ENCODE measurements at places on chromosomes 1 and 21.

DNA sequence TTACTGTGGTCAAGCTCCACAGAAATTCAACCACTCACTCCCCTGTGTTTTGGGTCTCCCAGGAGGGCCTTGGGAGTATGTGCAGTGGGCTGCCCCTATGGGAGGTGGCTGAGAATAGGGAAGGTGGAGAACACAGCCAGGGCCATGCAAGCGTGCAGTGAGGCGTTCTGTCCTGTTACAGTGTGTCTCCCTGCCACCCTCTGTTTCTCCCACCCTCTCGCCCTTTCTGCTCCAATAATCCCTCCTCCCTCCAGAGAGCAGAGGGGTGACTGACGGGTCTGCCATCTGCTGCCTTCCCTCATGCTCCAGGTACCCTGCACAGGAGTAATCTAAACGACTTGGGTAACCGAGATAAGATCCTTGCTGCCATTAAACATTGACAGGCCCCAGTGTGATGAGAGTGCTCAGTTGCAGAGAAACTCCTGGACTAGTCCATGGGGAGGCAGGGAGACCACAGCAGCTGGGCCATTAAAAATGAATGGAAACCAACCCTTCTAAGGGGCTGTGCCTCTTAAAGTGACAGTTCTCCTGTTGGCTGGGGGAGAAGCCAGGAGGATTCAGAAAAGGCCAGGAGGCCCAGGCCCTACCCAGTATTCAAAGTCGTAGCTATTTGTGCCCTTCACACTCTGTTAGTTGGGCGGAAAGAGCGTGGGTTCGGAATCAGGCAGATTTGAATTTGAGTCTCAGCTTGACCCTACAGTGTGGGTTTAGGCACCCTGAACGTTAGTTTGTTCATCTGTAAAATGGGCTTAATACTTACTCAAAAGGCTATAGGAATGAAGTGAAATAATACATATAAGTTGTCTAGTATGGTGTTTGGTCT is 22.4 kb upstream of the BTG2 start:
- H3K4me1 ChIP-seq = peaks cover 43% of the 10 kb centered on the region
- peaks cover 3% of the 10 kb centered on the region for H3K36me3 ChIP-seq
- no peak overlapping the region for H3K27ac ChIP-seq
- peaks cover 11% of the 10 kb centered on the region for H3K27me3 ChIP-seq

- H3K27ac ChIP-seq = no peak overlapping the region
- peaks cover 2% of the 10 kb centered on the region for H3K27me3 ChIP-seq
- H3K36me3 ChIP-seq = no peaks in the 10 kb centered on the region
- no peak for DNase-seq
- H3K4me1 ChIP-seq = no peaks in the 10 kb centered on the region
These were observed 35.0 kb downstream of the RAP1GAP start for GRCh38 chr1:21633992-21634805.

- no peak for DNase-seq
- no peak overlapping the region for H3K27ac ChIP-seq
- H3K4me1 ChIP-seq = no peaks in the 10 kb centered on the region
- peaks cover 2% of the 10 kb centered on the region for H3K27me3 ChIP-seq
- H3K4me3 ChIP-seq = no peak overlapping the region
These were observed 41.0 kb downstream of the PKP1 start for GRCh38 chr1:201324306-201324705.

DNA sequence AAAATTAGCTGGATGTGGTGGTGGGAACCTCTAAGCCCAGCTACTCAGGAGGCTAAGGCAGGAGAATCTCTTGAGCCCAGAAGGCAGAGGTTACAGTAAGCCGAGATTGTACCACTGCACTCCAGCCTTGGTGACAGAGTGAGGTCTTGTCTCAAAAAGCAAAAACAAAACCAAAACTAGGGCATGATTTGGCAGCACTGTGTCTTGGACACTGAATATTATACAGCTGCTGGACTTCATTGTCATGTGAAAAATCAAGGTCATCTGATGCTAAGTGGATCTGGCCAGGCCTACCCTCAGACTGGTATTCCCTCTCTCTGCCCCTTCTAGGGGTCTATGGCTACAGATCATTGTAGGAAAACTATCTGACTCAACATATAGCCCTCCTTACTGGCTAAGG is 55.2 kb upstream of the MRPS6 start:
- no peak overlapping the region for H3K4me3 ChIP-seq
- no peak for DNase-seq
- no peaks in the 10 kb centered on the region for H3K36me3 ChIP-seq
- peaks cover 3% of the 10 kb centered on the region for H3K4me1 ChIP-seq

GRCh38 chr21:18349468-18349867 is 54.1 kb downstream of the TMPRSS15 start:
- H3K36me3 ChIP-seq = no peaks in the 10 kb centered on the region
- no peak for DNase-seq
- no peak overlapping the region for H3K27ac ChIP-seq
- no peaks in the 10 kb centered on the region for H3K27me3 ChIP-seq
- H3K4me3 ChIP-seq = no peak overlapping the region

DNA sequence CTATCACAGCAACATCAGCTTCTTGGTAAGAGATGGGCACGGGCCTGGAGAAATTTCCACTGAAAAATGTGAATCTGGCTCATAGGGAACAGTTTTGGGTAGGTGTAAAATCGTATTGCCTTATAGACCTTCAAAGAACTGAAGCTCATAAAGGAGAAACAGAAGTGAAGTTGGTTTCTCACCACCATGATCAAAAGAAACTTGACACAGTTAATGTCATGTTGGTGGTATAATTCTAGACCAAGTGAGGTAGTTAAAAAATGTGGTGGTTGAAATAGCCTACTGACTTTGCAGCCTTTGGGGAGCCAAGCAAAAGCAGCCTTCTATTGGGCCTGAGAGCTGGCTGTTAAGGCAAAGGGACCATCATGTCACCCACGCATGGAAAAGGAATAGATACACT is 8.9 kb downstream of the CD1D start:
- no peaks in the 10 kb centered on the region for H3K27me3 ChIP-seq
- H3K27ac ChIP-seq = no peak overlapping the region
- H3K4me3 ChIP-seq = no peak overlapping the region
- H3K4me1 ChIP-seq = peaks cover 4% of the 10 kb centered on the region

DNA sequence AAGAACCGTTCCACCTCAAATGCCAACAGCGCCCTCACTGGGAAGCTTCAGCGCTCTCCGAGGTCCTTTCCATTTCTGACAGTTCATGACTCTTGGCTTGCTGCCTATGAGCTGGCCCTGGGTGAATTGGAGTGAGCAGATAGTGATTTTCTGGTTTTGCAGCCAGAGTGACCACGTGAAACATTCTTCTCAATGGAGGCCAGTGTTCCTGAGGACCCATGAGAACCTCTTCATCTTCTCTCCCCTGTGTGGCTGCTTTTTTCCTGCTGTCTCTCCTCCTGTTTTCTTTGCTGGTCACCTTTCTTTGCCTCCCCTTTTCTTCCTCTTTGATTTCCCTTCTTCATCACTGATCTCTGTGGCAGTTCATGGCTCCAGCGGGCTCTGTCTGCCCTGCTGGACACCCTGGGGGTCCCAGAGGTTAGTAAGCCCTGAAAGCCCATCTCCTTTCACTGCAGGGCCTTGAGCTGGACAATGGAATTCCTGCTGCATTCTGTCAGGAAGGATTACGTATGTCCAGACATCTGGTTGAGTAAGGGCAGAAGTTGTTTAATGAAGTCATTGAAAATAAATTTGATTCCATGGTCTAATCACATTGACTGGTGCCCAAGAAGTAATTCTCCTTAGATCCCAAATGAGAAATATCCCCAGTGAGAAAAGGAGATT is 29.9 kb downstream of the VASH2 start:
- H3K36me3 ChIP-seq = peaks cover 3% of the 10 kb centered on the region
- H3K27ac ChIP-seq = no peak overlapping the region
- peaks cover 11% of the 10 kb centered on the region for H3K27me3 ChIP-seq
- DNase-seq = no peak

- H3K27me3 ChIP-seq = peaks cover 32% of the 10 kb centered on the region
- H3K4me1 ChIP-seq = peaks cover 37% of the 10 kb centered on the region
- peak overlapping the region; percentile 78 for H3K27ac ChIP-seq
- H3K36me3 ChIP-seq = peaks cover 33% of the 10 kb centered on the region
These were observed 39.1 kb upstream of the WASF2 start for GRCh38 chr1:27528818-27529703.

DNA sequence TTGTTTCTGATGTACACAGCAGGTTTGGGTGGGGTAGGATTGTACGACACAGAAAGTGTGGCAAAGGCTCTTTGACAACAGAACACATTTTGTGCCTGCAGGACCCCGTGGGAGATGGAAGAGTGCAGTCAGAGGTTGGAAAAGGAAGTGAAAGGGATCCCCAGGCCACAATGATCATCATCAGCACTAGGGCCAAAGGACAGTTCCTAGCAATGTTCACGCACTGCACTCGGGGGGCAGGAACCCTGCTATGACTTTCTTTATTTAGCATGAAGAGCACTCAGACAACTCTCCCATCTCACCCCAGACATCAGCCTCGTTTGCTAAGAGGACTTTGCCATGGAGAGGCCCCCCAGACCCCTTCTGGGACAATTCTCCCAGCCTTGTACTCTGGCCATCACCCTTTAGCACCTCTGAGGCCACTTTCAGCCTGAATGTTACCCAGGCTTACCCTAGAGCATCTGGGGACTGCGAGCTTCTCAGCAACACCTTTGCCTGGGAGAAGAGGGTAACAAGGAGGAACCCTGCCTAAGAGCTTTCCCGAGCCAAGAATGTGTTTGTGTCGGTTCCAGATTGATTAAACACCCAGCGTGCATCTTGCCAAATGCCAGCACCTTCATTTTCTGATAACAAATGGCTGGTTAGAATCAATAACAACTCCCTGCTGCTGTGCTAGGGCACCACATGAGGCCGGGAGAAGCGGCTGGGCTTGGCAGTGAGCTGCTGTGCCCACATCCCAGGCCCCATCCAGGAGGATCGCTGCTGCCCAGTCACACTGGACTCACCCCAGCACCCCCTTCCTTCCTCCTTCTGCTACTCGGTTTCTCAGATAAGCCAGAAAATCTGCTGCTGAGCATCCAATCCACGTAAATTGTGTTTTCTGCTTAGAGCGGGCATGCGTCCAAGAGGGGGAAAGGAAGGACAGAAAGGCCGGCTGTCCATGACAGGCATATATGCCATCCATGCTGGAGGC is 633.1 kb downstream of the AJAP1 start:
- peaks cover 4% of the 10 kb centered on the region for H3K36me3 ChIP-seq
- no peak overlapping the region for H3K27ac ChIP-seq
- DNase-seq = no peak
- no peaks in the 10 kb centered on the region for H3K4me1 ChIP-seq
- peaks cover 11% of the 10 kb centered on the region for H3K27me3 ChIP-seq

- no peaks in the 10 kb centered on the region for H3K4me1 ChIP-seq
- H3K27ac ChIP-seq = no peak overlapping the region
- DNase-seq = peak; percentile 50
- H3K4me3 ChIP-seq = peak overlapping the region; percentile 56
- peaks cover 11% of the 10 kb centered on the region for H3K36me3 ChIP-seq
- H3K27me3 ChIP-seq = no peaks in the 10 kb centered on the region
These were observed 9.9 kb downstream of the SNRPE start for GRCh38 chr1:203871114-203871880.

DNA sequence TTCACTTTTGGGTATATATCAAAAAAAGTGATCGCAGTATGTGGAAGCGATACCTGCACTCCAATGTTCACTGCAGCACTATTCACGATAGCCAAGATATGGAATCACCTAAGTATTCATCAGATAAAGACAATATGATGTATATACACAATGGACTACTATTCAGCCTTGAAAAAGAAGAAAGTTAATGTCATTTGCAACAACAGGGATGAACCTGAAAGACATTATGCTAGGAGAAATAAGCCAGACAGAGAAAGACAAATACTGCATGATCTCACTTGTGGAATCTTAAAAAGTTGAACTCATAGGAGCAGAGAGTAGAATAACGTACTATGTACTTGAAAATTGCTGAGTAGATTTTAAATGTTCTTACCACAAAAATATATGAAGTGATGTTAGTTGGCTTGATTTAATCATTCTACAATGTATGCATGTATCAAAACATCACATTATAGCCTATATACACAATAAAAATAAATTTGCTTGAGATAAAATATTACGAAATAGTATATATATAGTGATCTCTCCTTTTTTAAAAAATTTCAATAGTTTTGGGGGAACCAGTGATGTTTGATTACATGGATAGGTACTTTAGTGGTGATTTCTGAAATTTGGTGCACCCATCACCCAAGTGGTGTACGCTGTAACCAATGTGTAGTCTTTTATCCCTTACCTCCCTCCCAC is 56.0 kb downstream of the DTL start:
- H3K27ac ChIP-seq = no peak overlapping the region
- peaks cover 10% of the 10 kb centered on the region for H3K36me3 ChIP-seq
- H3K27me3 ChIP-seq = peaks cover 2% of the 10 kb centered on the region
- H3K4me1 ChIP-seq = peaks cover 27% of the 10 kb centered on the region

- peaks cover 5% of the 10 kb centered on the region for H3K36me3 ChIP-seq
- H3K4me1 ChIP-seq = peaks cover 44% of the 10 kb centered on the region
- H3K27ac ChIP-seq = peak overlapping the region; percentile 81
- peak; percentile 17 for DNase-seq
These were observed 16.6 kb downstream of the HIVEP3 start for GRCh38 chr1:41902159-41902577.

- no peak overlapping the region for H3K4me3 ChIP-seq
- no peak for DNase-seq
- H3K27ac ChIP-seq = no peak overlapping the region
- peaks cover 3% of the 10 kb centered on the region for H3K36me3 ChIP-seq
These were observed 26.4 kb upstream of the KIAA1614 start for GRCh38 chr1:180886338-180886737.

DNA sequence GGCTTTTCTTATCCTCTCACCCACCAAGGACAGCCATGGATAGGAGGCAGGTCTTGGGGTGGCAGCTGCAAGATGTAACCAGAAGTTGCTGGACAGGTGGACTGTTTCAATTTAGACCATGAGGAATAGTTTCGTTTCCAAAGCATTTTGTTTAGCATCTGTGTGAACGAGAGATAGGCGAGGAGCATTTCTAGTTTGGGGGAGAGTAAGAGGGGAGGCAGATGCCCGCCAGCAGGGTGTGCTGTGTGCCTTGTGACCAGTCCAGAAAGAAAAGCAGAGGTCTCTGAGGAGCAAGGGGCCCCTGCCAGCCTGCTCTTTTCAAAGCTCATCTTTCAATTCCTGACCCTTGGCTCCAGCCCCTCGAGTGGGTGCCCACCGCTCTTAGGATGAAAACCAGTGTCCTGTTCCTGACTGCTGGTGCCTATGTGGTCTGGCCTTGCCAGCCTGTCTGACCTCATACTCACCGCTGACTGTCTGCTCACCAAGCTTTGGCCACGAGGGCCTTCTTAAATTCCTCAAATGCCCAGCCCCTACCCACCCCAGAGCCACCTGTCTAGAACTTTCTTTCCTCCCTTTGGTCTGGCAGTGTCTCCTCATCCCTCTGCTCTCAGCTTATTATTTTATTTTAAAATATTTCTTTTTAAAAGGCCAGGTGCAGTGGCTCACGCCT is 8.5 kb downstream of the SERINC2 start:
- H3K27ac ChIP-seq = no peak overlapping the region
- no peaks in the 10 kb centered on the region for H3K27me3 ChIP-seq
- peaks cover 7% of the 10 kb centered on the region for H3K4me1 ChIP-seq
- H3K36me3 ChIP-seq = peaks cover 9% of the 10 kb centered on the region
